ENCODE measurements at places on chromosomes 2 and 18. TPM values are rescaled to one million over a fixed set of nuclear protein-coding genes. Genes with fewer than 3 reads are reported as not detected.

The SCN9A gene
- total RNA-seq, result 7.8 TPM

The BABAM2 gene
- 27.3 TPM for total RNA-seq

The MOGAT1 gene
- total RNA-seq, result not detected

The CD28 gene
- not detected for total RNA-seq

- no peak for DNase-seq
These were observed 550.7 kb downstream of the RNF144A start for GRCh38 chr2:7467782-7468447.

- DNase-seq, result no peak
These were observed 37.9 kb downstream of the B4GALT6 start for GRCh38 chr18:31646332-31647126.

GRCh38 chr2:173806761-173807160 is 158.4 kb downstream of the SP3 start:
- DNase-seq, result peak; percentile 31

DNA sequence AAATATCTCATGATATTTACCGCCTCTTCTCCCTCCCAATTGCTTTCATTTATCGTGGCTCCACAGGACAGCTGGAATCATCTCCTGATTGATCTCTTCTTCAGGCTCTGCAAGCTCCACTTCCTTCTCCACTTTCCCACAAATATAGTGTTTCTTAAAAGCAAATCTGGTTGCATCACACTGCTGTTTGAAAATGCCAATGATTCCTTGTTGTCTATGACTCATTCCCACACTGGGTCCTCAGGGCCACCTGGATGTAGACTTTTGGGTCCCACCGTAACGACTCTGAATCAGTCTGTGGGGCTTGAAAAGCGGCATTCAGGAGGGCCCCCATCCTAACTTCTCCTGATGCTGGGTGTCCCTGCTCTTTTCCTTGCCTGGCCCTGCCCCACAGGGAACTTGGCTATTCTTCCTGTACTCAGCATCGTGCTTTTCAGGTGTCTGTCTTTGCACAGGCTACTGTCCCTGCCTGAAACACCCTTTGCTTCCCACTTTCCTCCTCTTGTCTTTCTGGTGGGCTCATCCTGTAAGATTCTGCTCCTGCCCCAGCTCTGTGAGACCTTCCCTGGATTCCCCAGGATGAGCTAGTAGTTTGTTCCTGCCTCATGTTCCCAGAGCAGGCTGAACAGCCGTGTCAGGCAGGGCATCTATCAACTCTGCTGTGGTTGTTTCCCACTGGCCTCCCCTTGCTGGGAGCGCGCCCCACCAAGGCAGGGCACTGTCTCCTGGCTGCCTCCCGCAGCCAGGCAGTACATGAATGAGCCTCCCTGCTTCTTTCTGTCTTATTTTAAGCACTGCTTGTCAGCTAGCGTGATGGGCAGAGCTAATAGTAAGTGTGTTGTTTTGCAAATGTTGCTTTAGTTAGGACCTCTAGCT is 111.9 kb downstream of the KCTD1 start:
- peak; percentile 86 for DNase-seq

DNA sequence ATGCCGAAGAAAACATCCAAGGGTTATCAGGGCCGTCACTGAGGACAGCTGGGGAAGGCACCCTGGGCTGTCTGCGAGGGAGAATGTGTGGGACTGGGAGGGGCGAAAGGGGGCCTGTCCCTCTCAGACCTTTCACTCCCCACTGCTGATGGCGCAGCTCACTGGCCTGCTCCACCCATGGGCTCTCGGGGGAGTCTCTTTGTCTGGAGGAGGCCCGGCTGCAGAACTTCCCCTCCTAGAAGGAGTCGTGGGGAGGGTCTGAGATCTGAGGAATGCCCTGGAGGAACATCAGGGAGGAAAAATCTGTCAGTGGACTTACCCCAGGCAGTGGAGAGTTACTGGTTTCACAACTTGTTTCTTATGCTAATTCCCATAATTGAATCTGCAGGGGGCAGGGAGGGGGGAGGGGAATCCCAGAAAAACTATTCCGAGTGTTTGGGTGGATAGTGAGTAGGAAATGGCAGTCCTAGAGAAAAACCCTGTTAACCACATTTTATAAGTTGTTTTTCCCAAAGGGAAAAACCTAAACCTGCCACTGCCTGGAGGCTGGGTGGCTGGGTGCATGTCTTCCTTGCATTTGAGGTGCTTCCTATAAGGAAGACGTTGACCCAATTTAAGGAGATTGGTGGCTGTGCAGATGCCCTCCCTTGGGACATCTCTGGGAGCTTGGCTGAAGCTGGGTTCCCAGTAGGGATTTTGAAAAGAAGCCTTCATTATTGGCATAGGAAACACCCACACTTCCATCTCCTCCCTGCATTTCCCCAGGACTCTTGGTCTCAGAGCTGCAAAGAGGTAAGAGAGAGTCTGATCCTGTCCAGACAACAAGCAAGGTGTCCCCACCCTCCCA is 11.7 kb upstream of the SEMA4C start:
- no peak for DNase-seq

DNA sequence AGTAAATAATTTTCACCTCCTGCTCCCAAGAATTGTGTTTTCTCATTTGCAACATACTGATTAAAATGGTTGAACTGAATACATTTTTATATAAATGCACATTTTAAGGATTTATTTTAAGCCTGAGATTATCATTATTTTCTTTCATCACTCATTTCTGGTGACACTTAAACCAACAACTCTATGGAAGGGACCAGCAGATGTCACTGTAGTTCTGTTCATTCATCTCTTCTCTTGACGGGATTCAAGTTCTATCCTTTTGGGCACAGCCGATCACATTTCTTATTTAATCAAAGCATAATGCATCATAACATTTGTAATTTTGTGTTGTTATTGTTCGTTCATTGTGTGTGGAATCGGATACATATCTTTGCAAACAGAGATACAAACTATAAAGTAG is 417.9 kb downstream of the HRH4 start:
- DNase-seq, result peak; percentile 13

- DNase-seq, result peak; percentile 25
These were observed 30.7 kb upstream of the ERCC3 start for GRCh38 chr2:127324635-127325034.

GRCh38 chr2:96144481-96145035 is 682 bp downstream of the DUSP2 start:
- no peak for DNase-seq

- no peak for DNase-seq
These were observed 135.0 kb downstream of the WDSUB1 start for GRCh38 chr2:159151198-159152127.

DNA sequence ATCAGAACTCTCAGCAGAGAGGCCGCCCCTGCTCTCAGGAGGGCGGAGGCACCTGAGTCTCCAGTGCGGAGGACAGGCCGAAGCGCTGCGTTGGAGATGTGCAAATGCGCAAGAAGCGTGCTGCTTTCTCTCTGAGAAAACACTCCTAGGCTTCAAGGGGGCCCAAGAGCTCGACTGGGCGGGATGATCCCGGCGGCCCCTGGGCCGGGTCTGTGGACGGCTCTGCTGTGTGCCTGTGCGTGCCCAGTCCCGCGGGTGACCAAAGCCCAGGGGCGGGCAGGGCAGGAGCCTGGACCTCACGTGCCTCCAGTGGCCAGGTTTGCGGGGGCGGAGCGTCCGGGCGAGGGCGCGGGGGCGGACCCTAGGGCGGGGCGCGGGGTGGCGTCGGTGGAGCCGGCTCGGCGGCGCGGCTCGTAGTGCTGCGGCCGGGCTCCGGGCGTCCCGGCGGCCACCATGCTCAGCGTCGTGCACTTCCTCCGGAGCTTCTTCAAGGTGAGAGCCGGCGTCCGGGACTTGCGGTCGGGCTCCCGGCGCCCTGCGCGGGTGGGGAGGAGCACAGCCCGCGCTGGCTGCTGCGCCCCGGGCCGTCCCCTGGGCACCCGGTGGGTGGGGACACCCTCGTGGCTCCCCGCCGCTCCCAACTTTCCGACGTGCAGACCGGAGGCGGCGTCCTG is at the start of gene ARHGEF4:
TSS of gene ARHGEF4 (plus strand) at position 414 of the 674 bp plus-strand sequence. CDS start at position 454, 40 bp downstream.
- DNase-seq, result no peak

GRCh38 chr2:85712336-85712735 is 18.2 kb downstream of the GNLY start:
- DNase-seq, result no peak

- peak; percentile 46 for DNase-seq
These were observed 511.5 kb downstream of the NYAP2 start for GRCh38 chr2:225911019-225911418.
